ENCODE measurements at places on chromosomes 2 and 18.

DNA sequence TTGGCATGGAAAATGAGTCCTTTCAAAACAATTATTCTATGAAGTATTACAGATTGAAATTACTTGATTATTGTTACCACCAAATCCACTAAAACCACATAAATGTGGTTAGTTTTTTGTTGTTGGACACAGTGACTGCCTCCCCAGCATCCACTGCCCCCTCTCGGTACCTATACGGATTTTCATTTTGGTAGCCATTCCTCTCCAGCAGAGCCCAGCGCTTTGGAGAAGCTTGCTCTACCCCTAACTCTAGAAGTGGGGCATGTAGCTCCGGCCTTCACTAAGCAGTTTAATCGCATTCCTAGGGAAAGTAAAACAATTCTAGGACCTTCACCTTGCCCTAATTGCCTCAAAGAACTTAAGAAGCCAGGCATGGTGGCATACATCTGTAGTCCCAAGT is 24.2 kb downstream of the OLA1 start:
- no peak for DNase-seq

DNA sequence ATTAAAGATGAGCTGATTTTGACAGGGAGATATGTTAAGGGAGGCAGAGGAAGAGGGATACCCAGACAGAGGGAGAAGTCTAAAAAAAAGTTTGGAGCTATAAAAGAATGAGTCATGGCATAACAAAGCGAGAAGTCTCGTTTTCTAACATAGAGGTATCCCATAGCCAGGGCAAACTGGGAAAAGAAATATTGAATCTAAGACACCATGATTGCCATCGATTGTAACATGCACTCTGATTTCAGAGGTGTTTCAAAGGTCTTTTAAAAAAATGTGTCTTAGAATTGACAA is 110.7 kb downstream of the MDH1 start:
- DNase-seq = no peak

GRCh38 chr18:44687421-44687820 is 6.7 kb downstream of the SETBP1 start:
- DNase-seq = no peak

DNA sequence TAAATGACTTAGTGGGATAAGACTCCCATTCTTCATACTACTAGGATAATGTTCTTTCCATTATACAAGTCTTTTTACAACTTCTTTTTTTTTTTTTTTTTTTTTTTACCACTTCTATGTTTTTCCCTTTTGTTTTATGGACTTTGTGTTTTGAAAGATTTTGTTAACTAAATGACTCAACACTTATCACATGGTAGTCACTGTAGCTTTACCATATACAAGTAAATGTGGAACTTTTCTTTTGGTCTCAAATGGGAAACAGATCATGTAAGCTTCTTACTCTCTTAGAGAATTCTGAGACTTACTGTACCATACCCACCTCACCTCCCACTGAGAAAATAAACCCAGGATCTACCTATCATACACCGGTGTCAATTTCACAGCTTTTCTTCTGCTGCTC is 590.3 kb upstream of the CDH2 start:
- no peak for DNase-seq

GRCh38 chr18:75691483-75691882 is 264.0 kb upstream of the SMIM21 start:
- peak; percentile 30 for DNase-seq

- no peak for DNase-seq
Observed at GRCh38 chr2:237708491-237708890, 81.1 kb downstream of the LRRFIP1 start.

GRCh38 chr18:23710068-23710527 is 20.8 kb downstream of the LAMA3 start:
- DNase-seq = no peak

DNA sequence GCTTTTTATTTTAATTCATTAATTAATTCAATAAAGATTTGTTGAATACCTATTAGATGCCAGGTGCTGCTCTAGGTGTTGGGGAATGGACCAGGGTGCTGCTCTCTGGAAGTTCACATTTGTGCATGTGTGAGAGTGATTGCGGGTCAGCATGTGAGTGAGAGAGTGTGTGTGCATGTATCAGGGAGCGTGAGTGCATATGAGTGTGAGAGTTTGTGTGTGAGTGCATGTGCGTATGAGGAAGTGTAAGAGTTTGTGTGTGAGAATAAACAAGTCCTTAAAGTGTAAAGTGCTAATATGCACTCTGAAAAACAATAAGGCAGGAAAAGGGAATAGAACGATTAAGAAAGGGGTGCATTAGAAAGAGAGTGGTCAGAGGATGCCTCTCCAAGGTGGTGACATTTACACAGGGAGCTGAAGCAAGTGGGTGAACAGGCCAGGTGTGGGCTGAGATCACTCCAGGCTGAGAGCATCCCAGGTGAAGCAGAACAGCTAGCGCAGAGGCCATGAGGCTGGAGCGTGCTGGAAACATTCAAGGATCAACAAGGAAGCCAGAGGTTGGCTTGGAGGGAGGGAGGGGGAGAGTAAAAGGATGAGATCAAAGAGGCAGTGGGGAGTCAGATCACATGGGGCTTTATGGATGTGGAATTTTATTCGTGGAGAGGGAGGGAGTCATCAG is 50.5 kb upstream of the SLC1A4 start:
- DNase-seq = no peak

- no peak for DNase-seq
Observed at GRCh38 chr2:203450561-203450960, 84.5 kb downstream of the RAPH1 start.

DNA sequence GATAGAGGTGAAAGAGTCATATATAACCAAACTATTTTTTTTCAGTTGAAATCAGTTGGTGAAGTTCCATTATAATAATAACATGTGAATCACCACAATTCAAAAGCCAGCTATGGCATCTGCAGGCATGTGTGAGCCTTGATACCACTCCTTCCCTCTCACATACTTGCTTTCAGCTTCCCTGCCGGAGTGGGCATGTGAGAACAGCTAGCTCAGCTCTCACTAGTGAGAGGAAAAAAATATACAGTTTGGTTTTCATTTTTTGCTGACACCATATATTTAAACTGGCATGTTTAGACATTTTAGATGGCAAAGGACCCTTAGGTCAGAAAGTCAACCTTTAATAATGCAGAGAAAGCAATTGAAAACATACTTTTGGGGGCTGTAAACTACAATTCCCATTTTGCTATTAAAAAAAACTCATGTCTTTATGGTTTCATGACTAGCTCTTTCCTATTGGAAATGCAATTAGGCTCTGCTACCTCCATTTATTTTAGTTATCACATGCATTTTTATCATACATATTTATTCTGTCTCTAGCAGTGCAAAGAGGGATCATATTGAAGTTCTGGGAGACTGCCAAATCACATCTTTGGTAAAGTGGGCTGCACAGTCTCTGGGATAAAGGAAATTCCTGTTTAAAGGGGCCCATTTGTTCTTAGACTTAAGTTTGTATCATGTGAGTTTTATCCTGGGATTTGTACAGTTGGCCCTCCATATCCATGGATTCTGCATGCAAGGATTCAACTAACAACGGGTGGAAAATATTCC is 33.2 kb upstream of the SLC40A1 start:
- no peak for DNase-seq

DNA sequence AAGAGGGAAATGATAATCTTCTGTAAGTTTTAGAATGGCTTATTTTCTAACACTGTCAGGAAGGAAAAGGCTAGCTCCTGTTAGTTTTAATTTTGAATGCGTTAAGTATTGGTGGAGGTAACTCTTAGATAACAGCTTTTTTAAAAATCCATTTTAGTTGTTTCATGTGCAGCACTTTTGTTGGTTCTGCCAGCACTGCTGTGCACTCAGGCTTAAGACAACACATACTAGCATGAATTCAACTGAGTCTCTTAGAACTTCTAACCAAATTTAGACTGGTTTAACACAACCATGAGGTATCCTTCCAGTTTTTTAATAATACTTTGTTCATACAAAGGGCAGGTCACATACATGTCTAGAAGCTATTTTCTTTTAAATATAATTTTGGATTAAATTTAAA is 42.4 kb downstream of the ACVR1 start:
- DNase-seq = no peak

DNA sequence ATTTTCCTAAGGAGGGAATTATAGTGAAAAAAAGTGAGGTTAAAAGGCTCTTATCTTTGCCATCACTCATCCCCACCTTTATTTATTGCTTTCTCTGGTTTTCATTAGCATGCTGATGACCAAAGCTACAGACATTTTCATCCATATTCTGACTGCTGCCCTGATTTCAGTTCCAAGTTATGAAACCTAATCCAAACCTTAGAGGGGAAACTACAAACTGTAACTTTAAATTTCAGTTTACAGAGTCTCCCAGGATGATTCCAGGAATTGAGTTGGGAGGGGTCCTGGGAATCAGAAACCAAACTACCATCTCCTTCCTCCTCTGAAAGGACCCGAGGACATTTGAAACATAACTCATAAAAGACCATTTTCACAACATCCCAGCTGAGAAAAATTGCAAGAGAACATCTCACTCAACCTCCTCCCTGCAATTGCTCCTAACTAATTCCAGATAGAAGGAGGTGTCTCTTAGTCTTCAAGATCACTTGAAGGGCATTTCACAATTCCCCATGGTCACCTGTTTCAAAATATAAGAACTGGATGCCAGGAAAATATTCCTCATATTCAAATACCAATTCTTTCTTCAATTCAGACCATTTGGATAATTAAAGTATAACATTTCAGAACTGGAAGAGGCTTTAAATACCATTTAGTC is 520.6 kb downstream of the TNS1 start:
- DNase-seq = no peak

DNA sequence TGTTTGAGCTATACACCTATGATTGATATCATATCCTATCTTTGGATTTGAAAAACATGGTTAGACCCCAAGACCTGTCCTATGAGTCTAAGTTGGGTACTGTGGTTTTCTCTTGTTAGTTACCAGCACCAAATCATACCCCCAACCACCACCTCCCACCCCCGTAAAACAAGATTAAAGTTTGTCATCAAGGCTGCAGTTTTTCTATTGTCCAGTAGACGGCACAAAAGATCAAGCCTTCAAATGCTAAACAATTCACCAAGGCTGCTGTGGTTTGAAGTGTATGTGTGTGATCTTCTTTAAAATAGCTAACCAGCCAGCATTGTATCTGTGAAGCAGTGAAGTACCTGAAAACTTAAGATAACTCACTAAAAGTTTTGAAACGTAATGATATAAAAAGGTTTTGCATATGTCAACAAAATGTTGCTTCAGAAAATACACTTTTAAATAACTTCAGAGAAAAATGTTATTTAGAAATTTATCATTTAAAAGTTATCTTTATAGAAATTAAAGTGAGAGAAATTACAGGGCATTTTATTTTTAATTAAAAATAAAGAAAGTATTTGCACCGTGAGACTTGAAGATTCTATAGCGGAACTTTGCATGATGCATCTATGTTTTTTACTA is 5.8 kb upstream of the MEIS1 start:
- no peak for DNase-seq

- no peak for DNase-seq
Observed at GRCh38 chr2:182543741-182544525, 117.1 kb upstream of the PDE1A start.

- DNase-seq = no peak
Observed at GRCh38 chr2:138023976-138024375, 59.7 kb downstream of the HNMT start.

DNA sequence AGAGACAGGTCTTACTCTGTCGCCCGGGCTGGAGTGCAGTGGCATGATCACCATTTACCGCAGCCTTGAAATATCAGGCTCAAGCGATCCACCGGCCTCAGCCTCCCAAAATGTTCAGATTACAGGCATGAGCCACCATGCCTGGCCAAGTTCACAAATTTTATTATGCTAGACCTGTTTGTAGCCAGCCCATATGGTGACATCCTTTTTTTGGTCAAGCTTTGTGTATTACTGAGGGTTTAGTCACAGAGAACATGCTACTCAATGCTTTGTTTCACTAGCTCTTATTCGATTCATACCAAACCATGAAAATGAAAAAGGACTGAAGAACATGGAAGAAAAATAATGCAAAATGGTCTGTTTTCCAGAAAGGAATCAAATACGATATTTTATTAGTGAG is 41.4 kb downstream of the DGKD start:
- DNase-seq = no peak

GRCh38 chr2:68747900-68748299 is 13.3 kb downstream of the ARHGAP25 start:
- no peak for DNase-seq
